Foreskin fibroblast (primary cell): ENCODE measurements at places on chromosomes 6 and 20.
A peak's percentile ranks its signal among the peaks of the same experiment; 100 is the strongest.

- DNase-seq, result no peak
These were observed 28.6 kb upstream of the EZR start for GRCh38 chr6:158847786-158848185.

- peak; percentile 1 for DNase-seq
These were observed 85.7 kb downstream of the SHLD1 start for GRCh38 chr20:5835871-5836270.

DNA sequence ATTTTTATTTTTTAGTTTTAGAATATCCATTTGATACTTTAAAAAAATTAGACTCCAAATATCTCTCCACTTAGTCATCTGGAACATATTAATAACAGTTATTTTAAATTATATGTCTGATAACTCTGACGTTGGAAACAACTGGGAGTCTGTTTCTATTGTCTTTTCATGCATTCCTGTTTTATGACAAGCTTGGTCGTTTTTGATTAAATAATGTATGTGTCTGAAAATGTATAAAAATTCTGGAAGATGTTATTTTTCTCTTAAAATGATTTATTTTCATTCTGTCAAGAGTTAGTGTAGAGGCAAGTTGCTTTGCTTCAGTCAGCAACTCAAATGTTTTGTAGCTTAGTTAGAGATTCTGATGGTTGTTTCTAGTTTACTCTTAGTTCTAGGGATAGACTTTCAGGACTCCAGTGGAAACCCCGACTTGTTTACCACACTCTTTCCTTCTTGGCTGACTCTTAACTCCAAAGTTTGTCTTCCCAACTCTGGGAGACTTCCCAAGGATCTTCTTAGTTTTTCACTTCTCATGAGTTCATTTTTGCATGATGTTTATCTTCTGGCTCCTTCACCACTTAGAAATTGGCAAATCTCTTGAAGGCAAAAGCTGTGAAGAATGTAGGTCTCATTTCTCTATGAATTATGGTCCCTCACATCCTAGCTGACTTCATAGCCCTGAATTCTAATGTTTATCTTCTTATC, 190.9 kb downstream of the LAMA2 start:
- DNase-seq, result no peak

GRCh38 chr6:15511248-15512125, 151.3 kb downstream of the DTNBP1 start:
- no peak for DNase-seq

- no peak for DNase-seq
These were observed 281.5 kb downstream of the THBS2 start for GRCh38 chr6:168972128-168972527.

GRCh38 chr6:88164061-88164460, 2.1 kb downstream of the CNR1 start:
- DNase-seq, result no peak

DNA sequence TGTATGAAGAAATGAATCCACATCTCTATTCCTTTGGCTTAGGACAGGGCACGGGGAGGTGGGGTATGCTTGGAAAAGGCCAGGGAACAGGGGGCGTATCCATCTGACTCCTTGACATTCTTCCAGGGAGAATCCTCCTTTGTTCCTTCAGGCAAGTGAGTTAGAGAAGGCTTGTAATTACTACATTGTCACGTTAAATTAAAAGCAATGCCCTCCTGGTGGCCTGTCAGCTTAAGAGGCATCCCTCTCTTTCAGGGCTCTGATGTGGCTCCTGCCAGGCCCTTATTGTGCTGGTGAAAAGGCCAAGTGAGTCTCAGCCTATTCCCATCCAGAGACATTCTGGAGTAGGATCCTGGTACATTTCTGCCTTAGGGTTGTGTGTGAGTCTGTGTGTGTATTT, 128.3 kb downstream of the FOXA2 start:
- no peak for DNase-seq

- DNase-seq, result no peak
These were observed 175.9 kb downstream of the ZDHHC14 start for GRCh38 chr6:157556671-157557430.

- DNase-seq, result peak; percentile 10
These were observed 51.0 kb upstream of the TFAP2A start for GRCh38 chr6:10465629-10466499.

GRCh38 chr20:21534453-21534852, 20.6 kb upstream of the NKX2-2 start:
- DNase-seq, result no peak

GRCh38 chr6:109739686-109740085, 48.6 kb downstream of the FIG4 start:
- DNase-seq, result no peak

DNA sequence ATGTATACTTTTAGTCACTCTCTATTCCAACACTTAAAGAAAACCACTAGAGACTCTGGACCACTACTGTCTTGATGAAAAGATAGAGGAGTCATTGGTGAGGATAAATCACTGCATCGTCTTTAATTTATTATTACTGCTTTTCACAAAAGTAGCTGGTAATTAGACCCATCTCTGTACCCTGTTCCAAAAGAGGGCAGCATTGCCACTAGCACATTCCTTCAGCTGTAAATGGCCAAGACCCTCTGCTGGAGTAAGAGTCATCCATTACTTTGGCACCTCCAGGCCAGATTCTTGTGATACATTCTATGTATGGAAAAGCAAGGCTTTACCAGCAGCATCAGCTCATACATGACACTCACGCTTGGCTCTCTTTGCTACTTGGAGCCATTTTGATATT, 49.5 kb upstream of the PREP start:
- DNase-seq, result no peak

- no peak for DNase-seq
These were observed 13.9 kb upstream of the OCSTAMP start for GRCh38 chr20:46564241-46564957.

- DNase-seq, result no peak
These were observed 128.5 kb downstream of the HFE start for GRCh38 chr6:26215585-26216358.

GRCh38 chr20:62822788-62823651, 6.2 kb downstream of the COL9A3 start:
- DNase-seq, result peak; percentile 54

GRCh38 chr20:17227669-17228623, 1.1 kb downstream of the PCSK2 start:
- DNase-seq, result no peak

DNA sequence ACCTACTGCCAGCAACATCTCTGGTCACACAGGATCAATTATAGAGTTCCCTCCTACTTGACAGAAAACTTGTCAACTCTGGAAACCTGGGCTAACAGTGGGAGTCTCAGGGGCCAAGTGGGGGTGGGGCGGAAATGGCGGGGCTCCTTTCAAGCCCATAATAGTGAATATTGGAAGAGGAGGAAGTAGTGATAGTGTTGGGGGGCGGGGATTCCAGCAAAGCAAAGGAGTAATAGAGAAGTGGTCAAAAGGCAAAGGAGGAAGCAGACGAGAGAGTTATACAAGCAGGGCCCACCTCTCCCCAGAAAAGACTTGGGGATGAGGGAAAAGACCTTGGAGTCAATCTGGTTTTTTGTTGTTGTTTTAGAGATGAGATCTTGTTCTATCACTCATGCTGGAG, 2.1 kb downstream of the DEF6 start:
- DNase-seq, result no peak

DNA sequence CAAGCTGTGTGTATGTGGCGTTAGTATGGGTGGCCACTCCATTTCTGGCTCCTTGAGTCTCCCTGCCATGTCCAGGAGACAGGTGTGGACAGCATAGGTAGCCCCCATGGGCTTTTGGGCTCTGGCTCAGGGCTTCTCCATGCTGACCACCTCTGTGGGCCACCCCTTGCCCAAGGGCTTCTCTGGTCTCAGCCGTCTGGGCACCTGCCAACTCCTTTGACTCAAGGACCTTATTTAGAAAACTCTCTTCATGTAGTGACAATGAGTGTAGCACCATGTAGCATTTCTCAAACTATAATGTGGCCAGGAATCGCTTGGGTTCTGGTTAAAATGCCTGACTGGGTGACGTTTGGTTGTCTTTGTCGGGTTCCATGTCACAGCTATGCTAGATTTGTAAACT, 5.1 kb upstream of the GTSF1L start:
- no peak for DNase-seq

GRCh38 chr6:143270026-143270425, 180.5 kb downstream of the ADAT2 start:
- DNase-seq, result peak; percentile 77

DNA sequence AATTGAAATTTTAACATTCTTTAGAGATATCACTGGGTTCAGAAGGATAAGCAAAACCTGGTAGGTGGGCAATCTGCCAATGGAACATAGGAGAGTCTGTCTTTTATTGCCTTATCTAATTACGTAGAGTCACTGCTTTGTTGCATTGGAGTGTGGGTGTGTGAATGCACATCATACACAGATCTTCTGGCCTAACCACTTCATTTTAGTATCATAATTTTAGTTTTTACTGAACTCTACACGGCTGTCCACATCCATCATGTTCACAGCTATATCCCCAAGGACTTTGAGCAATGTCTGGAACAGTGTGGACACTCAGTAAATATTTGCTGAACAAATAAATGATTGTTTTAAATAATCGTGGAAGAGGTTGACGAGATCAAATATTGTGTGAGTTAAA, 104.6 kb upstream of the AKIRIN2 start:
- no peak for DNase-seq

DNA sequence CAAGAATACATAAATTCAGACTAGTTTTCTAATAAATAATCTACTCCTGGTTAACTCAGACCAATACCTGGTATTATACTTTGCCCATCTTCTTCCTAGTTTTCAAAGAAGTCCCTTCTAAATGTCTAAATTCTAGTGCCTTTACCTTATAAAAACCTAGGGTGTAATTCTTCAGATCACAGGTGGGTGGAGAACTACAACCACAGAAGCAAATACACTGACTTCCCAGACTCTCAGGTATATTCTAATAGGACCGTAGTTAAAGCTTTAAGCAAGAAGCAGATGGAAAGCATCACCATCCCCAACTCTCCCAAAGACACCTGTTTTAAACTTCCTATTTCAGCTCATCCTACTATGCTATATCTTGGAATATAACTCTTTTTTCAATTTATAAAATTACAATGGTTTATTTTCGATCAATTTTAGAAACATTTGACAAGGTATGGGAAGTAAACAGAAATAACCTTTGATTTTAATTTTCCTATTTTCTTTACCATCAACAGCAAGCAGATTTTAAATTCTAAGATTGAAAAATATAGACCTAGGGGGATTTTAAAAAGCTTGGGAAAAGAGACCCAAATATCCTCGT, 15.8 kb downstream of the MAN1A1 start:
- no peak for DNase-seq

DNA sequence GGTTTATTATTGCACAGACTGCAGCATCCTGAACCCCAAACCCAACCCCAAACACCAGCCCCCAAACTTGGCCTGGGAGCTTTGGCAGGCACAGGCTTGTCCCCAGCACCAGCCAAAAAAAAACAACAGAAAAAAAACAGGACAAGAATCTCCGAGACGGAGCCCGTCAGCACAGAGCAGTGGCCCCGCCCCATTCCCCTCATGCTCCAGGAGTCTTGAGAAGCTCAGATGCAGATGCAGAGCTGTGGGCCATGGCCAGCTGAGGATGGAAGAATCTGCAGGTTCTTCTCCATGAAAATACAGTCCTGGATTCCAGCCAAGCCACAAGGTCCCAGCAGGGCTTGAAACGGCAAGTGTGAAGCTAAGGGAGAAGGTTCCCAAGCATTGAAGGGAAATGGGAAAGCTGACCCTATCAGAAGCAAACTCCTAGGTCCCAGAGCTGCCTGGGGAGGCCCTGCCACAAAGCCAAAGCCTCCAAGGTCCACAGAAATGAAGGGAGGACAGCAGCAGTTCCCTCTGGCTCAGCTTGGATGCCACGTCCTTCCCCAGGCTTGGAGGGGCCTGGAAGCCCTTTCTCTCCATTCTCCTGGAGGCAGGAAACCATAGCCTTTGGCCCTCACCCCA, 75.2 kb downstream of the JPH2 start:
- peak; percentile 61 for DNase-seq

DNA sequence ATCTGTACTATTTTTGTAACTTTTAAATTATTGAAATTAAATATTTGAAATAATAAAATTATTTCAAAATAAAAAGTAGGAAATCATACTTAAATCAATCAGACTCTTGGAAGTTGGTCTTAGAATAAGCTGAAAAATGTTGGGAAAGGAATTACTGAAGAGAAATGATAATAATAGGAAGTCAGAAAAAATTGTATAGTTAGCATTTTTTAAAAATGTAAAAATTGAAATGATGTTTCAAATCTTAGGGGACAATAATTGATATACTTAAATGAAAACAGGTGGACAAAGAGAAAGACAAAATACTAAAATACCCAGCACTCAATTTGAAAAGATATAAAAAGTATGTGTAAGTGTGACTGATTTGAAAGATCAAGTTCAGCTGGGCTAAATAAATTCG, 186.1 kb downstream of the BMP2 start:
- DNase-seq, result no peak

DNA sequence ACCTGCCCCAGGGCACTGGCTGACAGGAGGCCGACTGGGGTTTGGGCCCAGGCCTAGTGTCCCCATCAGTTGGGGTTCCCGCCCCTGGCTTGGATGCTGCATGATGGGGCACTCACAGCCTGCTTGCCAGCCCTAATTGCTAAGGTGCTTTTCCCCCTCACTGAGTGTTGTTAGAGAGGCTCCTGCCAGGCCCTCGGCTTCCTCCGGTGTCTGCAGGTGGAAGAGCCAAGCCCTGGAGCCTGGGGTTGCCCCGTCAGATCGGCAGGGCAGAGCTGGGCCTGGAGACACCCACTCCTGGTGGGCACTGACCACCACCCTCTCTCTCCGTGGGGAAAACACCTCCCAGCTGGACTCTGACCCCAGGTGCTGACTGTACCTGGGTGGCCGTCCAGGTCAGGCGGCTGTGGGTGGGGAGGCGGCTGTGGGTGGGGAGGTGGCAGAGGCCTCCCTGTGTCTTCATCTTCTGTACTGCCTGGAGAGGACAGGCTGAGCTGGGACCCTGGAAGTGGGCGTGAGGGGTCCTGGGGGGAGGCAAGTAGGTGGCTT, 6.0 kb upstream of the CABLES2 start:
- DNase-seq, result no peak

DNA sequence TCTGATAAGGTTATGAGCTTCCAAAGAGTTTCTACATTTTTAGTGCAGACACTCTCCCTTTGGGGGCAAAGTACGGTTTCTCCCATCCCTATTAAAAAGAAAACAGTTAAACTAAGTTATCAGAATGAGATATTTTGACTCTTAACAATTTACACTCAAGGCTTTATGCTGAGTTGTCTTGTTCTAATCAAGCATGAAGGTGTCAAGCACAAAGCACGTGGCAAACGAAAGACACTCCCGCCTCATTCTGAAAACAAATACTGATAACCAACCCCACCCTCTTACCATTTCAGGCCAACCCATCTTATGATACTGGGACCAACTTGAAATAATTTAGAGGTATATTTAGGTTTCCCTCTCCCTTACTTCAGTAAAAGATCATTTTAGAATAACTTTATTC, 24.3 kb downstream of the OR14J1 start:
- DNase-seq, result no peak

DNA sequence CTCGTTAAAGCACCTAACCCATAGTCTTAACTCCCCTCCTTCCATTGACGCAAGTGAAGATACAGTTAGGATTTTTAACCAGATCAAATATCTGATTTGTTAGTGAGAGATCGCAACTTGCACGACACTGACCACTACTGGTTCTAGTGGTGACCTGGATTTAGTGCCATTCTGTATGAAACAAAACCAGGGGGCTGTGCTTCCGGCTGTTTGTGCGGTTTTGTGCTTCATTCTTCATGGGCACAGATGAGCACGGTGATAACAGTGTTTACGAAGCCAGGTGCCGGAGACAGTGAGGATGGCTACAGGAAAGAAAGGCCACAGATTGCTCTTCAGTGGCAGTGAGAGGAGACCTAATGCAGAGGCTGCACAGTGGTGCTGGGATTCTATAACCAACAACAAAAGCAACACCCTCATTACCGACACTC, 75.5 kb downstream of the NOL4L start:
- peak; percentile 23 for DNase-seq

- no peak for DNase-seq
These were observed 50.7 kb downstream of the SLC26A8 start for GRCh38 chr6:35973670-35974222.
